Natural killer cell (primary cell): ENCODE measurements at places on chromosomes 3 and 15. TPM values are rescaled to one million over a fixed set of nuclear protein-coding genes. Genes with fewer than 3 reads are reported as not detected.

GRCh38 chr15:32099097-32099785 is 68.9 kb downstream of the CHRNA7 start:
- DNase-seq: no peak

- DNase-seq: no peak
Observed at GRCh38 chr3:124600765-124601164, 129.5 kb upstream of the UMPS start.

DNA sequence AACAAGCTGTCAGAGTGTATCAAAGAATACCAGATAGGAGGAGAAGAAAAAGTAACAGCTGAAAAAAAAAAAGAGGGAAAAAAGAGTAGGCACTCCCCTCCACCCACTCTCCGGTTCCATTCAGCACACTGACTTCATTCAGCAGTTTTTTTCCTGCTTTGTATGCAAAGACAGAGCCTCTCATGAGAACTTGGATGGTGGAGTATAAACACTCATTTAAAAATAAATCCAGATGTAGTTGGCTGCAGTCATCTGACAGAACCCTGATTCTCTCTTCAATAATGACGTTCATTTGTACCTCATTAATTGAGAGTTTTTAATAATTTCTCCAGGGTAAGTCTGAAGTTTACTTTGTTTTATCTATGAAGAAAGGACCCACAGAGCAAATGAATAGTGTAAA is 81.0 kb downstream of the TMEM108 start:
- DNase-seq: no peak

DNA sequence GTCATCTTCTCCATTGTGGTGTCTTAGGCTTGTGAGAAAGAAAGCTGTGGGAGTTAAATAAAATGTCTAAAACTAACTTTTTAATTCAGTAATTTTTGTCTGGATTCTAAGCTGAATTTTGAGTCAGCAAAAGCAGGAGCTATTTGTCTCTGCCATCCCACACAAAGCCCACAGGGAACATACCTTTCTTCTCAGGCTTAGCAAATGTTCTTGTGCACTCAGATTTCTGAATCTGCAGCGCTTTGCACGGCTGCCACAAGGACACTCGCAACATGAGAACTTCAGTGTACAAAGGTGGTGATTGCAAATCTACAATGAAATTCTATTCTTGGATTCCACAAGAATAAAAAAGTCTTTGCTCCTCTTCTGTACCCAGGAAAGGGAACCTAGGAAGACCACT is 88.2 kb upstream of the RNF7 start:
- DNase-seq: no peak

- no peak for DNase-seq
Observed at GRCh38 chr3:167851749-167852148, 116.2 kb downstream of the SERPINI1 start.

The AADACL2 gene
- total RNA-seq: not detected
